ENCODE measurements at places on chromosomes 5 and 9. TPM values are rescaled to one million over a fixed set of nuclear protein-coding genes. Genes with fewer than 3 reads are reported as not detected.

DNA sequence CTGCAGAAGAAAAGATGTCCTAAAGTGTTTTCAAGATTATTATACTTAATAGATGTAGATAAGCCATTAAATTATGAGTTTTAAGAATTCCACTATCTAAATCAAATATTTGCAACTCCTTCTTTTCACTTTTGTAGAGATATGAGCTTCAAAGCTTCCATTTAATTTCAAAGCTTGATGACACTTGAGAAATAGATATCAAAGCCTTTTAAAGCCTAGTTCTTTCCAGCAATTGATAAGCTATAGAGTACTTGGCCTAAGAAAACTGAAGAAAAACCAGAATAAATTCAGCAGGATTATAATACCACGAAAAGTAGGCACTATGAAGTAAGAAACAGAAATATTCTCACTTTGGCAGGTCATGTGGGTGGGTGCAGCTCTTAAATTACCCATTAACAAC is 1.7 kb downstream of the TNFSF8 start:
- DNase-seq, result no peak

The CTXN3 gene
- not detected for polyA plus RNA-seq

GRCh38 chr9:121844098-121844497 is 192.7 kb downstream of the DAB2IP start:
- DNase-seq, result no peak

DNA sequence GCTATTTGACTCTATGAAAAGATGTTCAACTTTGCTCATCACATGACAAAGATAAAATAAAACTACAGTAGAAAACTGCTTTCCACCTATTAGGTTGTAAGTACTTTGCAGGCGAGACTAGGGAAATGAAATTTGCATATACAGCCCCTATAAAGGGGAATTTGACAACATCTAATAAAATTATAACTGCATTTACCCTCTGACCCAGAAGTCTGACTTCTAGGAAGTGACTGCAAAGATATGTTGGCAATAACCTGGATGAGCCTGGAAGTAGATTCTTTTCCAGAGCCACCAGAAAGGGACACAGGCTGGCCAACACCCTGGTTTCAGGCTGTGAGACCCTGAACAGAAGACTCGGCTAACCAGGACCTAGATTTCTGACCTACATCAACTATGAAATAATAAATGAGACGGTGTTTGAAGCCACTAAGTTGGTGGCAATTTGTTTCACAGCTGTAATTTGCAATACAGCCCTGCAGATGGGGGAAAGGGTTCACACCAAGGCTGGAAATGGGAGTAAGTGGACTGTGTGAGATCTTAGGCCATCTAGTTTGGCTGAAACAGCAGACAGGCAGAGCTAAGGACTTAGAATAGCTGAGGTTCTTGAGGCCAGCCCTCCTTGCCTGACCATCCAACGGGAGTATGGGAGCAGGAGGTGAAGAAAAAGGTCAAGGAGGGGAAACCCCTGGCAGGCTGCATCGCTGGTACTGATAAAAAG is 106.6 kb downstream of the SIL1 start:
- DNase-seq, result peak; percentile 39

The IER5L gene
- 11.6 TPM for polyA plus RNA-seq

All from large intestine (tissue), 12 donors.